ENCODE measurements at places on chromosomes 11 and 22. TPM values are rescaled to one million over a fixed set of nuclear protein-coding genes. Genes with fewer than 3 reads are reported as not detected.

- no peak for DNase-seq
These were observed 37.5 kb upstream of the SYN3 start for GRCh38 chr22:33095661-33096060.

FUT4 gene
- 8.3 TPM for polyA plus RNA-seq

KCNC1 gene
- polyA plus RNA-seq: 1.2 TPM

DNA sequence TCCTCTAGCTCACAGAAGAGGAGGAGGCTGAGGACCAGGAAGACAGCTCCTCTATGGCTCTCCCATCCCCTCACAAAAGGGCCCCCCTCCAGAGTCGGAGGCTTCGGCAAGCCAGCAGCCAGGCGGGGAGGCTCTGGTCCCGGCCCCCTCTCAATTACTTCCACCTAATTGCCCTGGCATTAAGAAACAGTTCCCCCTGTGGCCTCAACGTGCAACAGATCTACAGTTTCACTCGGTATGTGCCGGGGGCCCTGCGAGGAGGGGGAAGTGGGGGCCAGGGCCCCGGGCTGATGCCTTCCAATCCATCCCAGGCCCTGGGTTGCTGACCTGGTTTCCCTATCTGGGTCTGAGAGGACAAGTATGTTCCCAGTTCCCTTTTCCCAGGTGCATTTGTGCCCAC is 7.9 kb downstream of the FOXR1 start:
- no peak for DNase-seq

Measured in right lung (tissue), 10 donors.